ENCODE measurements at places on chromosomes 4 and X.

DNA sequence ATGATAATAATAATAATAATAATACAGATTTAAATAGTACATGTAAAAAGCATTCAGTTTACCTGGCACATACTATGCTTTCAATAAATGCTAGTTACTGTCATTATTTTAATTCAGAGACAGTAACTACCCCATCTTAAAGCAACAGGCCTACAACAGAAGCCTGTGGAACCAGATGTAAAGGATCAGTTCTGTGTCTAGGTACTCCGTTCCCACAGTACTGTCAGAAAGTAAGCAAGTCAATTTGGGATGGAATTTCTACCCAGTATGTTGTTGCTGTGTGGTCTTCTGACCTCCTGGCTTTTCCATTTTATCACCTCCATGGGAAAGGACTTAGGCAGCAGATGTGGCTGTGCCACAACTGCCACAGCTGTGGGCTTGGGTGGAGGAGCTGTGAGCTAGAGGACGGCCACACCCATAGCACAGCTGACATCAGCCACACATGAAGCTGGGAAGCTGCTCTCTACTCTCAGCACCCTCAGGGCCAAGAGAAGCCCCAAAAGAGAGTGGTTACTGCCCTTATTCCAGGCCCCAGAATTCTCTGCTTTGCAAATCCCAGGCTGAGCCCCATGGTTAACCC, 102.8 kb downstream of the CBR4 start:
- DNase-seq: no peak

- no peak for DNase-seq
Observed at GRCh38 chr4:3385711-3386420, 55.9 kb upstream of the HGFAC start.

DNA sequence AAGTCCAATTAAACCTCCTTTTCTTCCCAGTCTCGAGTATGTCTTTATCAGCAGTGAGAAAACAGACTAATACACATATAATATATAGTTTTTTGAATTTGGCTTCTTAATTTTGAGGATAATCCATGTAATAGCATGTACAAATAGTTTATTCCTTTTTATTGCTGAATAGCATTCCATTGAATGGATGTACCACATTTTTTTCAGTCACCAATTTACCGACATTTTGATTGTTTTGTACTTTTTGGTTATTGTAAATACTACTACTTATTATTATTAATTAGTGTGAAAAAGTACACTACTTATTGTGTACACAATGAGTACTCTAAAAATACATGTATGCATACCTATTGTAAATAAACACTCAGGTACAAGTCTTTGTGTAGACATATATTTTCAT, 42.3 kb upstream of the ANXA10 start:
- no peak for DNase-seq

- DNase-seq: no peak
Observed at GRCh38 chr4:58679886-58680285, 1569.7 kb upstream of the IGFBP7 start.

DNA sequence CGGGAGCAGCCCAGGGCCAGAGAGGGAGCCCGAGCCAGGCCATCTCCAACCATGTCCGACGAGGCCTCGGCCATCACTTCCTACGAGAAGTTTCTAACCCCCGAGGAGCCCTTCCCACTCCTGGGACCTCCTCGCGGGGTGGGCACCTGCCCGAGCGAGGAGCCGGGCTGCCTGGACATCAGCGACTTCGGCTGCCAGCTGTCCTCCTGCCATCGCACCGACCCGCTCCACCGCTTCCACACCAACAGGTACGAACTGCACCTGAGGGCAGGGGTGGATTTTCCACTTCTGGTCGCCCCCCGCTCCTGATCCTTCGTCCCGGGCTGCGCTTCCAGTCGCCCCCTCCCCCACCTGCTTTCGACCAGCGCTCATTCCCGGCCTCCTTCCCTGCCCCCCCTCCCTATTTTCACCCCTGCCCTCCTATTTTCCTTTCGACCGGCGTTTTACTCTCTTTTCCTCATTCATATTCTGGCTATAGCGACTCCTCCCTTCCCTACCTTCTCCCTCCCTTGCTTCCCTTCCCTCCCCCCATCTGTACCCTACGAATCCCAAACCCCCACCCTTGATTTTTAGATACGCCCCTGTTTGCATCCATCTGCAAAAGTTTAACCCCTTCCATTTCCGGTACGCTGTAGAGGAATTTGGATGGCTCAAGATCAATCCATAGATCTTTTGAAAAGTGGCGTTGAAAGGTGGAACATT, 633 bp downstream of the FAM199X start:
- DNase-seq: no peak

DNA sequence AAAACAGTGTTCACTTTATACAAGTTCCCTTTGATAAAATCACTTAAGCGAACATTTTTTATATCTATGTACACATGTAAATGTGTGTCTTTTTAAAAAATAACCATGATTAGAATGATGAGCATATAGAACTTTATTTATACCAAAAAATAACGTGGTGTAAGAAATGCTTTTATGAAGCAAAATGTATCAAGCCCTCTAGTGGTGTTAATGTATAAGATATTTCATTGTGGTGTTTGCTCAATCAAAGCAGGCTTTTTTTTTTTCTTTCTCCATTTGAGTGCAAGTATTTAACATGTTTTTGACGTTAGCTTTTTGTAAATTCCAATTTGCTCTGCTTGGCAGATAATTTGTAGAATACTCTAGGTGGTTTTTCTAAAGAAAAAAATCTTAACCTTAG, 2092.4 kb upstream of the TENM3 start:
- DNase-seq: no peak

DNA sequence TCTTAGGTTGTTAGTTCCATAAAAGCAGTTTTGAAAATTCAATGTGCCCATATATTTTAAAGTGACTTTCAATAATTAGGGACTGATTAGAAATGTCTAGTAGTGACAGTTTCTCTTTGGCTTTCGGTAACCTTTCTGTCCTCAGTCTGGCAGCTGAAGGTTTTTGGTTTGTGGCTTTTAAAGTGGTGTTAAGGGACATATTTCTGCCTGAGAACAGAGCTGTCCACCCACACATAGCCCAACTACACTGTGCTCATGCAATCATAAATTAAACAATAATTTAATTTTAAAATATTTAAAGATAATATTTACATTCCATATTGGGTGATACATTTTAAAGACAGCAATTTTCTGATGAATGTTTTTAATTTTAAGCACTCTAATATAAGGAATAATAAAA, 335.0 kb upstream of the TENM3 start:
- no peak for DNase-seq

DNA sequence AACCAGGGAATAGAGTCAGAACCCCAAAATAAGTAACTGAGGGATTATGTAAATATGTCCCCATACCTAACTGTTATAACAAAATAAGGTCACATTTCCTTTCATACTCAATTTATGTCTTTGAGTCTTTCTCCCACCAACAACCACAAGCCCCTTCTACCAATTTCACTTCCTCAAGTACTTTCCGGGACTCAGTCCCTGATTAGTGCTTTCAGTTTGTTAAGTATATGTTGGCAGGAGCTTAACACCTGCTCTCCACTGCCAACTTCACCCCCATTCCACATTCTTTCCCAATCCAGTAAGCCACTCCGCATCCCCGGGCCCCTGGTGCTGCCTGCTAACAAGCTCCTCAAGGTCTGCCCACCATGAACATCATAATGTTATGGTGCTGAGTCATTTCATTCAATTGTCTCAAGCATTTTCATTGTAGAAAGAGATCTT, 71.3 kb upstream of the SPRY1 start:
- no peak for DNase-seq

GRCh38 chr4:81808011-81808672, 336.4 kb upstream of the RASGEF1B start:
- DNase-seq: no peak

DNA sequence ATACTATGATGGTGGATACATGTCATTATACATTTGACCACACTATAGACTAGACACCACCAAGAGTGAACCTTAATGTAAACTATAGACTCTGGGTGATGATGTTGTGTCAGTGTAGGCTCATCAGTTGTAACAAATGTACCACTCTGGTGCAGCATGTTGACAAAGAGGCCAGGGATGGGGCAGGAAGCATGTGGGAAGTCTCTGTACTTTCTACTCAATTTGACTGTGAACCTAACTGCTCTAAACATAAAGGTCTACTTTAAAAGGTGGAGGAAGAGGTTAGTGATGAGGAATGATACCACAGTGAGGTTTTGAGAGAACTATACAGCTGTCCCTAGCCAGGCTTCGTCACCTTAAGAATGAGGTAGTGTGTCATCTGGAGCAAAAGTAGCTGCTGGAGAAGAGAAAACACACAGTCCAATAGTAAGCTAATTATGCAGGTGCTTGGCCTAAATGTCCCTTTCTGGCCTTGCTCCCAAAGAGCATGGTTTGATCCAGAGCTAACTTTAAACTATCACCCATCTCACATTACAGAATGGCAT, 38.4 kb downstream of the GRSF1 start:
- DNase-seq: no peak

DNA sequence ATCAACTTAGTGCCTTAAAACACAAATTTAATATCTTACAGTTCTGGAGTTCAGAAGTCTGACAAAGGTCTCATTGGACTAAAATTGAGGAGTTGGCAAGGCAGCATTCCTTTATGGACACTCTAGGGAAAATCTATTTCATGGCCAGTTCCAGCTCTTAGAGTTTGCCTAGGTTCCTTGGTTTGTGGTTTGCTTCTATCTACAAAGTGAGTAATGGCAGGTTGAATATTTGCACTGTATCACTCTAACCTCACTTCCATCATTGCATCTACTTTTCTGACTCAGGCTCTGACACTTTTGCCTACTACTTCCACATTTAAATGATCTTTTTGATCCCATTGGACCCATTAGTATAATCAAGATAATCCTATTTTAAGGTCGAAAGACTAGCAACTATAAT, 64.7 kb upstream of the PCDH10 start:
- no peak for DNase-seq

GRCh38 chr4:81314897-81315470, 100.0 kb upstream of the PRKG2 start:
- no peak for DNase-seq

DNA sequence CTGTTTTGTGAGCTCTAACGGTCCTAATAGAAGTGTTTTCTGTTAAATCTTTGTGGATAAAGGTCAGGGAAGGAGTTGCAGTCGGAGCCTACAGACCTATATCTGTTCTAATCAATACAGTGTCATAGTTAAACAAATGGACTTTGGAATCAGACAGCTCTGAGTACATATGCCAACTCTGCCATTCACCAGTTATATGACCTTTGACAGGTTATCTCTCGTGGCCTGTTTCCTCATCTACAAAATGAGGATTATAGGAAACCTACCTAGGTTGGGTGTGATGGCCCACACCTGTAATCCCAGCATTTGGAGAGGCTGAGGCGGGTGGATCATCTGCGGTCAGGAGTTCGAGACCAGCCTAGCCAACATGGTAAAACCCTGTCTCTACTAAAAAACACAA, 89.7 kb downstream of the MID1IP1 start:
- no peak for DNase-seq
